ENCODE measurements at places on chromosomes 2 and 18. TPM values are rescaled to one million over a fixed set of nuclear protein-coding genes. Genes with fewer than 3 reads are reported as not detected.

The EFR3B gene
- 22.1 TPM for total RNA-seq

The ITGB1BP1 gene
- 41.8 TPM for total RNA-seq

GRCh38 chr2:23578964-23579671 is 194.1 kb downstream of the KLHL29 start:
- no peak overlapping the region for H3K27ac ChIP-seq
- DNase-seq = no peak
- H3K4me3 ChIP-seq = no peak overlapping the region
- H3K27me3 ChIP-seq = no peaks in the 10 kb centered on the region

DNA sequence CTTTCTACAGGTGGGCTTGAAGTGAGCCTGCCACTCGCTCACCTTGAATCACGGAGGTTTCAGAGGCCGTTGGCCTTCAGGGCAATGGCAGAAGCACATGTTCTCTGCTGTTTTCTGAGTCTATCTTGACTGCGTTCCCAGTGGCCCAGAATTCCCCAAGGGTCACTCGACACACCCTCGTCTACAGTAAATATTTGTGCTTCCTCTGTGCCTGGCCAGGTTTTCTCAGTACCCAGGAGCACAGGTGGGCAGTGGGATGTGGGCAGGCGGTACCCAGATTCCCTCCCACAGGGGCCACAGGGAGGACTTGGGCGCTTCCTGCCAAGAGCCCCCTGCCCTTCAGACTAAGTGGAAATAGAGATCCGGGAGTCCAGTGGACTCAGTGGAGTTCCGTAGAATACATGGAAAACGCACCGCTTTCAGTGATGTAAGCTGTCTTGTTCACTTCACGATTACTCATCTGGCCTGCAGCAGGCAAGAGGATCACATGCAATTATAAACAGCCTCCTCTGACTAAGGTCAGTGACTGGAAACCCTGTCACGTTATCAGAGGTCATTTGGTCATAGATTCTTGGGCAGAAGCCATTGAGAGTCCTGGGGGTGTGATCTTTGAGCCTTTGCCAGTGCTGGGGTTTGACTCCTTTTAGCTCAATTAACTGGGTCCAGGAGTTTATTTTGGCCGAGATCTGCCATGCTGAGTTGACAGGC is 179.8 kb downstream of the NEDD4L start:
- no peaks in the 10 kb centered on the region for H3K27me3 ChIP-seq
- peaks cover 72% of the 10 kb centered on the region for H3K4me1 ChIP-seq
- H3K27ac ChIP-seq = peak overlapping the region; percentile 86
- H3K36me3 ChIP-seq = no peaks in the 10 kb centered on the region
- no peak overlapping the region for H3K4me3 ChIP-seq
- DNase-seq = no peak

GRCh38 chr2:3780477-3781402 is 77.4 kb downstream of the DCDC2C start:
- H3K36me3 ChIP-seq = no peaks in the 10 kb centered on the region
- no peak overlapping the region for H3K27ac ChIP-seq
- DNase-seq = peak; percentile 31
- H3K4me1 ChIP-seq = peaks cover 7% of the 10 kb centered on the region
- peaks cover 25% of the 10 kb centered on the region for H3K27me3 ChIP-seq

GRCh38 chr2:65169760-65170136 is 39.8 kb upstream of the RAB1A start:
- no peak for DNase-seq
- H3K27me3 ChIP-seq = no peaks in the 10 kb centered on the region
- H3K27ac ChIP-seq = peak overlapping the region; percentile 90
- no peaks in the 10 kb centered on the region for H3K36me3 ChIP-seq
- peaks cover 13% of the 10 kb centered on the region for H3K4me1 ChIP-seq
- no peak overlapping the region for H3K4me3 ChIP-seq

DNA sequence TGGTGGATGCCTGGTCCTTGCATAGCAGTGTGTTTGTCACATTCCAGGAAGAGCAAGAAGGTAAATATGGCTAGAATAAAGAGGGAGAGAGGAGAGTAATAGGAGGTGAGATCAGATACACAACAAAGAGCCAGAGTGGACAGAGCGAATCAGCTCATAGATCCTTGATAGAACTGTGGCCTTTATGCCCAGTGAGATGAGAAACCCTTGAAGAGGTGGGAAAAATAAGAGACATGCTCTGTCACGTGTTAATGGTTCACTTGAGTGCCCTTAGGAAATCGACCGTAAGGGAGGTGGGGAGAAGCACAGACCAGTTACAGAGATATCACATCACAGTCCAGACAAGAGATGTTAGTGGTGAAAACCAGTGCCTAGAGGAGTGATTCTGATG is 84.7 kb upstream of the RAB27B start:
- peaks cover 6% of the 10 kb centered on the region for H3K4me1 ChIP-seq
- DNase-seq = no peak
- no peak overlapping the region for H3K4me3 ChIP-seq
- no peaks in the 10 kb centered on the region for H3K27me3 ChIP-seq
- no peak overlapping the region for H3K27ac ChIP-seq
- no peaks in the 10 kb centered on the region for H3K36me3 ChIP-seq

GRCh38 chr2:233061591-233062450 is 1.7 kb downstream of the INPP5D start:
- no peak overlapping the region for H3K4me3 ChIP-seq
- no peaks in the 10 kb centered on the region for H3K36me3 ChIP-seq
- H3K27ac ChIP-seq = peak overlapping the region; percentile 41
- no peaks in the 10 kb centered on the region for H3K27me3 ChIP-seq
- H3K4me1 ChIP-seq = peaks cover 7% of the 10 kb centered on the region

DNA sequence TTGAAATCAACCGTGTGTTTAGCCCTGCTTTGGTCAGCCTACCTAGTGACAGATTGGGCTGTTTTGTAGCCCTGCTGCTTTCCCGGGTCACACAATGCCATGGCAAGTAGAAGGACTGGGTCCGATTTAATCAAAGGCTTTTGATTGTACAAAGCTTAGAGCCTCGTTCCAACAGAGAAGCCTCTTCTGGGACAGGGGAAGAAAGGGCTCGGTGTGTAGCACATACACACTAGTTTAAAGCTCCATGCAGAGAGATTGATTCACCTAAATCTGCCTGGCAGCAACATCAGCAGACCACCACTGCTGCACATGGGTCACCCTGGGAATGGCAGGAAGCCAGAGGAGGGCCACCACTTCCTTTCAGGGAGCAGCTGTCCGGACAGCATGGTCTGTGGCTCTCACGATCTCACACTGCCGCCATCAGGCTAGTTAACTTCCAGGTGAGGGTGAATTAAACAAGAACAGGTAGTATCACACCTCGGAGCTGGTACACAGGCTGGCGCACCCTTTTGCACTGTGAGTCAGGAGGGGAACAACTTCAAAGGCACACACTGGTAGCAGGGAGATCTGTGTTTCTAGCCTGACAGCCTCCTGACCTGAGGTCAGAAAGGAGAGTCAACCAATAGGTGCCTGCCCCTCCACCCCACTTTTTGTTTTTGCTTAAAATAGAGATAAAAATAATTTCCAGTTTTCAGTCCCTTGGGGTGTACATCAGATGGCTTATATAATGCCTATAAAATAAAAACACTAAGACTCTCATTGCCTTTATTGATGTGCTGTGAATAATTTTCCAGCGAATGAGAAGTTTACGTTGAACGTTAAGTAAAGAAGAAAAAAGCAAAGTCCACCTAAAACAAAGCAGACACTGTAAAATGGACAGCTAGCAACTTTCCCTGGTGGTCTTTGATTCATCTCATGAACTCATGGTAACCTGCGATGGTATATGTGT is 108.5 kb downstream of the CDCA7 start:
- no peaks in the 10 kb centered on the region for H3K36me3 ChIP-seq
- no peak for DNase-seq
- H3K4me3 ChIP-seq = no peak overlapping the region
- H3K4me1 ChIP-seq = peaks cover 9% of the 10 kb centered on the region

GRCh38 chr2:128867936-128868636 is 549.4 kb upstream of the HS6ST1 start:
- H3K27me3 ChIP-seq = no peaks in the 10 kb centered on the region
- no peak for DNase-seq
- no peak overlapping the region for H3K27ac ChIP-seq
- peaks cover 5% of the 10 kb centered on the region for H3K36me3 ChIP-seq
- H3K4me3 ChIP-seq = no peak overlapping the region

Data from progenitor cell of endocrine pancreas (in vitro differentiated cells).